ENCODE measurements at places on chromosomes 12 and 14. TPM values are rescaled to one million over a fixed set of nuclear protein-coding genes. Genes with fewer than 3 reads are reported as not detected.

GRCh38 chr12:75953312-75953906 lies 78.2 kb downstream of the PHLDA1 start:
- no peak overlapping the region for H3K4me3 ChIP-seq
- H3K27ac ChIP-seq: no peak overlapping the region
- H3K4me1 ChIP-seq: peaks cover 17% of the 10 kb centered on the region
- H3K27me3 ChIP-seq: peaks cover 6% of the 10 kb centered on the region
- no peak for DNase-seq

- no peak for DNase-seq
- peak overlapping the region; percentile 54 for H3K4me3 ChIP-seq
- peaks cover 54% of the 10 kb centered on the region for H3K4me1 ChIP-seq
Measured at GRCh38 chr14:61296719-61297502, 15.8 kb upstream of the TMEM30B start.

- peaks cover 5% of the 10 kb centered on the region for H3K36me3 ChIP-seq
- no peak overlapping the region for H3K27ac ChIP-seq
- DNase-seq: no peak
- H3K4me1 ChIP-seq: no peaks in the 10 kb centered on the region
- no peaks in the 10 kb centered on the region for H3K27me3 ChIP-seq
Measured at GRCh38 chr12:120155072-120155471, 38.5 kb upstream of the RAB35 start.

GRCh38 chr14:35534873-35535482 lies 1.0 kb downstream of the INSM2 start:
- H3K4me3 ChIP-seq: peak overlapping the region; percentile 81
- H3K27ac ChIP-seq: no peak overlapping the region
- H3K4me1 ChIP-seq: peaks cover 12% of the 10 kb centered on the region
- peak; percentile 76 for DNase-seq
- no peaks in the 10 kb centered on the region for H3K36me3 ChIP-seq

DNA sequence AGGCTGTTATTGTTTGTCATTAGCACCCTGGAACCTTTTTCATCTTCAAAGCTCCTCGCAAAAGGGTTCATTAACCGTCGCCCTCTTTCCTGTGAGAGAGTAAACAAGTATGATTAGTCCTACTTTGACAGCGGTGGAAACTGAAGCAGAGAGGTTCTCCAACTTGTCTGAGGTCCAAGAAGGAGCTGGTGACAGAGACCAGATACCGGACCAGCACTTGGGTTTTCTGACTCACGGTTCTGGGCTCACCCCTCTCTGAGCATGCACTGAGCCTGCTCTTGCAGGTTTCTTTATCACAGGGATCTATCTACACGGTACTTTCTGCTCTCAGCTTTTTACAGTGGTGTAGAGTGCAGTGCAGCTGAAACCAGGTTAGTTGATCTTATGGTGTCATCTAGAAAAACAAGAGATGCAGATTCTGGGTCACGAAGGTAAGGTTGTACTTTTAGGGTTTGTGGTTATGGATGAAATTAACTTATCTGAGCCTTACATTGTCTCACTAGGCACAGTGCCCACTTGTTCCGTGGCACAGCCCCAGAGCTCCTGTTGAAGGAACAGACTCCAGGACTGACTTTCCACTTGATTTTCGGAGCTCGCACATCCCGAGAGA lies 62.1 kb downstream of the PPP2R5C start:
- peak overlapping the region; percentile 75 for H3K4me3 ChIP-seq
- H3K27ac ChIP-seq: peak overlapping the region; percentile 98
- H3K36me3 ChIP-seq: peaks cover 14% of the 10 kb centered on the region
- H3K27me3 ChIP-seq: no peaks in the 10 kb centered on the region
- peaks cover 93% of the 10 kb centered on the region for H3K4me1 ChIP-seq
- DNase-seq: peak; percentile 89

DNA sequence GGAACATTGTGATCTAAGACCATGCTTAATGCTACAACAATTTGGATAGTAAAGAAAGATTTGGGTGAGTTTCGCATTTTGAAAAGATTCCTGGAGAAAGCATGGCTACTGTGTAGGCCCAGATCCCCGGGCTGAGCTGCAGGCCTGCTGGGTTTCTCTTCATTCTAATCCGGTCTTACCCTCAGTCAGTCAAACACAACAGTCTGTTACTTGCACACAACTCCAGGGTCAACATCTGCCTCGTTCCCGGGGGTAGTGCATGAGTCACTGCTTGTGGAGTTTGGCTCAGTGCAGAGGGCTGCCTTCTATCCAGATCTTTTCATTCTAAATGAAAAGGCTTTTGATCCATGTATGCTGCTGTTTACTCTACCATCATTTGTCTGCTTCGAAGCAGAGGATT lies 60.4 kb upstream of the SEL1L start:
- H3K4me1 ChIP-seq: no peaks in the 10 kb centered on the region
- peaks cover 9% of the 10 kb centered on the region for H3K27me3 ChIP-seq
- H3K36me3 ChIP-seq: no peaks in the 10 kb centered on the region

- H3K36me3 ChIP-seq: no peaks in the 10 kb centered on the region
- H3K27ac ChIP-seq: no peak overlapping the region
- H3K4me1 ChIP-seq: no peaks in the 10 kb centered on the region
Measured at GRCh38 chr12:23699031-23699430, 250.4 kb downstream of the SOX5 start.

DNA sequence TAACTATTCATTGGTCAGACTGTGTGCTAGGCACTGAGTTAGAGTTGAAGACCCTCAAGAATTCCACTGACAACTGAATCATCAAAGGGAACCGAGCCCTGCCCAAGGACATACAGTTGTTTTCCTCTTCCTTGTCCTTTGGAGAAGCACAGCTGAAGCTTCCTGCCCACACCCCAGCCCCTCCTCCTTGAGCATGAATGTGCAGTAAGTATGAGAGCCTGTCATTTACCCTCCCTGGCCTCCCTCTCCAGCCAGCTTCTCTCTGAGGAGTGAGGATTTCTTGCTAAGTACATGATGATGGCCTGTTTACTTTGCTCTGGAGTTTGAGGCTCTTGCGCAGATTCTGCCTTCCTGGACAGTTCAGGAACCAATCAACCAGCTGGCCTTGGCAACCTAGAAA lies 235.2 kb downstream of the CACNA1C start:
- no peak for DNase-seq
- H3K27ac ChIP-seq: no peak overlapping the region
- H3K27me3 ChIP-seq: peaks cover 8% of the 10 kb centered on the region
- no peaks in the 10 kb centered on the region for H3K36me3 ChIP-seq

DNA sequence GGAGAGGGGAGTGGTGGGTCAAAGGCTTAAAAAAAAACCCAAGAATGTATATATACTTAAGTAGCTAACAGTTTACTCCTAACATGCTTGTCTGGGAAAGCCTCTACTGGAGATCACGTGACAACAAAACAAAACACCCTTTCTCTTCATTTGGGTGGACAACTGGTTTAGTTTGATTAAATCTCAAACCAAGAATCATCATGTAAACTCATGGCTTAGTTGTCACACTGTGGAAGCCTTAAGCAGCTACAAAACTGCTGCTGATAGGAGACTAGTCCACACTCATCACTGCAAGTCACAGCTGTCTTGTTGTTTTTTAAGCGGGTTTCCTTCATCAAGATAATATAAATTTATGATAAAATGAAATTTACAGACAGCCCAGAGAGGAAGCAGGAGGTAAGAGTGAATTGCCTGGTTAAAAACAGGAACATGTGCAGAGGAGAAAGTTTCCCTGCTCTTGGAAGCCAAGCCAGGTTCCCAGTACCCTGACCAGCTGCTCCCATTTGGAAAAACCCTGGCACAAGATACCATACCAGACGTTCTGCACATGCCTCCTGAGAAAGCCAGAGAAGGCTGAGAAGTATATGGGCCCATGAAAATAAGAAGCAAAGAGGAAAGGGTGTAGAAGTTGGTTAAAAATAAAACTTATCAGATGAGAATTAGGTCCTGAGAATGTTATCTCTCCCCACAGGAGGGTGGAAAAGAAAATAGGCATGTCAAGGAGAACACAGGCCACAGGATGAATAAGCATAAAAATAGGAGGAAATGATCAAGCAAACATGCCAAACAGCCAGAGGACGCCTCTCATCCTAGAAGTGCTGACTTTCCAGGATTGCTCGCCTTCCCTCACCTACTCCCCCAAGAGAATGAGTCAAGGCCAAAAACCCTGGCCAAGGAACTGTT lies 34.0 kb downstream of the EGLN3 start:
- H3K27me3 ChIP-seq: no peaks in the 10 kb centered on the region
- no peak overlapping the region for H3K4me3 ChIP-seq
- no peaks in the 10 kb centered on the region for H3K36me3 ChIP-seq
- no peaks in the 10 kb centered on the region for H3K4me1 ChIP-seq
- no peak for DNase-seq

DNA sequence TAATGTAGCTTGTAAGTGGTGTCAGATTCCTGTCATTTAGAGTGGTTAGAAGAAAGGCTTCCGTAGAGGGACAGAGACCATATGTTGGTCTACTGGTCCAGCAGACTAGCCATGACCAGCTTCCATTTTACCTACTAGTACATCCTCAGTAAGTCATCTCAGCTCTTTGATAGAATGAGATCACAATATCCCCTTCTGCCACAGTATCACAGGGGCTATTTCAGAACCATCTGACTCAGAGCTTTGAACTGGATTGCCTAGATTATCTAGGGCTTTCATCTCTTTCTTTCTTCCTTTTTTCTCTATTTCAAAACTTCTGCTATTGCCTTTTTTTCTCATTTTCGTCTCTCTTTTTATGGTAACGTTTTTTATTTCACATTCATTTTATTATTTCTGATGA lies 4.7 kb downstream of the ZDHHC17 start:
- H3K4me1 ChIP-seq: peaks cover 55% of the 10 kb centered on the region
- peaks cover 3% of the 10 kb centered on the region for H3K36me3 ChIP-seq
- no peak overlapping the region for H3K4me3 ChIP-seq
- H3K27ac ChIP-seq: no peak overlapping the region

DNA sequence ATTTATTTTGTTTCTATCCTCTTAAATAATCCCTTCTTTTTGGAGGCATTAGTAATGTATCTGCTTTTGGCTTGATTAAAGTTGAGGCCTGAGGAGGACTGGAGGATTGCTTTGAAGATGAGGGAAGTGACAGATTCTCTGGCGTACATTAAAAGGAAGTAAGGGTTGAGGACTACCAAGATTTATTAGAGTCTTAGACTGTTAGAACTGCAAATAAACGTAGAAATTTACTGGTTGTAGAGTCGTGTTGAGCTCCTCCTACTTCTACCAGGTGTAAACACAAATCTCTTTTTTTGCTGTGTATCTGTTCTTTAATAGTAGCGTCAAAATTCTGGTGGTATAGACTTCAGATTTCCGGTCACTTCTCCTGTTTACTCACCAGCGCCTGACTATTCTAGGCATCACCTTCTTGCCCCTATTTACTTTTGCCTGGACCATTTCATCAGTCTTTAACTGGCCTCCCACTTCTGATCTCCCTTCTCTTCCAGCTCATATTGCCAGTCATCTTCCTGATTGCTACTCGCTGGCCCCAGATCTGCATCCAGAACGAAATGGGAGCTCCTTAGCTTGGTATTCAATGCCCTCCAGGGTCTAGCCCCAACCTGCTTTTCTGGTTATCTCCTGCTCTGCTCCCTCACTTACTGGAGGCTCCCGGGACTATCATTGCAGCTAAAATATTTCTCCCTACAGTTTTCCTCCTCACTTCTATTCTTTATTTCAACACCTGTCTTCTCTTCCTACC lies 8.4 kb upstream of the EID3 start:
- H3K27me3 ChIP-seq: no peaks in the 10 kb centered on the region
- no peak overlapping the region for H3K4me3 ChIP-seq
- no peak for DNase-seq
- H3K27ac ChIP-seq: peak overlapping the region; percentile 14
- peaks cover 64% of the 10 kb centered on the region for H3K4me1 ChIP-seq
- H3K36me3 ChIP-seq: peaks cover 11% of the 10 kb centered on the region

GRCh38 chr14:79836577-79836976 lies 374.7 kb downstream of the DIO2 start:
- no peak for DNase-seq
- no peaks in the 10 kb centered on the region for H3K27me3 ChIP-seq
- H3K27ac ChIP-seq: no peak overlapping the region
- no peaks in the 10 kb centered on the region for H3K36me3 ChIP-seq
- no peak overlapping the region for H3K4me3 ChIP-seq
- H3K4me1 ChIP-seq: no peaks in the 10 kb centered on the region

- no peak overlapping the region for H3K27ac ChIP-seq
- H3K4me1 ChIP-seq: no peaks in the 10 kb centered on the region
- DNase-seq: no peak
- H3K4me3 ChIP-seq: no peak overlapping the region
- H3K36me3 ChIP-seq: peaks cover 1% of the 10 kb centered on the region
- H3K27me3 ChIP-seq: no peaks in the 10 kb centered on the region
Measured at GRCh38 chr12:126359216-126359615, 1294.0 kb downstream of the AACS start.

DNA sequence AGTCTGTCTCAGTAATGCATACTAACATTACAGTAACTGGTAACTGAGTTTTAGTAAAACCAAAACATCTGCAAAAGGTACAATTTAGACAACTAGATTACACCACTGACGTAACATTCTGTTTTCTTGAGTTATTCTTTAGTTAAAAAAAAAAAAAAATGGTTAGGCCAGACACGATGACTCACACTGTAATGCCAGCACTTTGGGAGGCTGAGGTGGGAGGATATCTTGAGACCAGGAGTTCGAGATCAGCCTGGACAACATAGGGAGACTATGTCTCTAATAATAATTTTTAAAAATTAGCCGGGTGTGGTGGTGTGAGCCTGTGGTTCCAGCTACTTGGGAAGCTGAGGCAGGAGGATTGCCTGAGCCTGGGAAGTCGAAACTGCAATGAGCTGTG lies 34.1 kb downstream of the AP5M1 start:
- peaks cover 33% of the 10 kb centered on the region for H3K27me3 ChIP-seq
- H3K4me1 ChIP-seq: no peaks in the 10 kb centered on the region
- no peak overlapping the region for H3K4me3 ChIP-seq
- DNase-seq: no peak
- no peak overlapping the region for H3K27ac ChIP-seq

DNA sequence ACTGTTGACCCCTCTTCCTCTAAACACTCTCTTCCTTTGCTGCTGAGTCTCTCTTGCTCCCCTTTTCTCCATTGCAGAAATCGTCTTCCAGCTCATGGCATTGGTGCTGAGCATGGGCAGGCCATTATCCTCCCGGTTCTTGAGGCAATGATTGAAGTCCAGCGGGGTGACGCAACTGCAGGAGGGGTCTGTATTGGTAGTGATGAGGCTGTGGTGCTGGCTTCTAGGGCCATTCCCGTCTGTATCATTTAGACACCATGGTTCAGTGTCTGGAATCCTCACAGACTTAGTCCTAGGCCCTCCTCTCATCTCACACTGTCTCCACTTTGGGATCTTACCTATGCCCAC lies 720 bp upstream of the SLC22A17 start:
- H3K4me1 ChIP-seq: peaks cover 8% of the 10 kb centered on the region
- no peak for DNase-seq
- no peak overlapping the region for H3K27ac ChIP-seq
- H3K4me3 ChIP-seq: peak overlapping the region; percentile 81
- H3K36me3 ChIP-seq: no peaks in the 10 kb centered on the region

- no peak for DNase-seq
- H3K27ac ChIP-seq: no peak overlapping the region
- H3K4me1 ChIP-seq: no peaks in the 10 kb centered on the region
- no peaks in the 10 kb centered on the region for H3K27me3 ChIP-seq
Measured at GRCh38 chr12:77893918-77894317, 63.2 kb downstream of the NAV3 start.

LRRIQ1 gene
- total RNA-seq: not detected

GALNT6 gene
- 12.6 TPM for total RNA-seq

SERPINA12 gene
- not detected for total RNA-seq

L3HYPDH gene
- total RNA-seq: 10.9 TPM

PLD4 gene
- not detected for total RNA-seq

MYF5 gene
- not detected for total RNA-seq

ENDOU gene
- total RNA-seq: 0.44 TPM

Data from activated T-cell treated with anti-CD3 and anti-CD28 coated beads, Interleukin-2, amount 50 U/mL, for 72 hours (primary cell).